Stimulated activated CD8-positive, alpha-beta memory T cell treated with anti-CD3 and anti-CD28 coated beads, Interleukin-7, amount 100 ng/mL, for 48 hours (primary cell): ENCODE measurements at places on chromosomes 12 and 14.

- DNase-seq = no peak
Observed at GRCh38 chr14:92943855-92944570, 21.1 kb downstream of the CHGA start.

GRCh38 chr12:93109551-93110203 is 180.6 kb upstream of the EEA1 start:
- peak; percentile 45 for DNase-seq

GRCh38 chr12:53074999-53075370 is 4.2 kb downstream of the SPRYD3 start:
- DNase-seq = no peak

- DNase-seq = no peak
Observed at GRCh38 chr12:105318651-105319483, 11.6 kb upstream of the C12orf75 start.

GRCh38 chr12:78494911-78495310 is 369.7 kb upstream of the SYT1 start:
- no peak for DNase-seq

DNA sequence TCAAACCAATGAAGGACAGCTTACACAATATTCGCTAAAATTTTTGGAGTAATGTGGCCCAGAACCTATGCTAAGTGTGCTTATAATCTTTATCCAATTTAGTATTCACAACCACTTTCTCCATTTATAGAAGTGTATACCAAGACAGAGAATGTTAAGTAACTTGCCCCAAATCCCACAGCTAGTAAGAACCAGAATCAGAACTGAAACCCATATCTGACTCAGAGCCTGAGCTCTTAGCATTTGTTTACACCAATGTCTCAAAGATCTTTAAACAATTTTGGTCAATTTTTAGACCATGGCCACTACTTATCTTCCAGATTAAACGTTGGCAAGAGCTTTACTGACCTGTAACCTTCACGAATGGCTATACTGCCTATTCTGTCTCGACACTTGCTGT is 53.0 kb downstream of the PAPLN start:
- no peak for DNase-seq

GRCh38 chr14:49367696-49368095 is 218.5 kb downstream of the RPS29 start:
- DNase-seq = no peak
